ENCODE measurements at places on chromosomes 3 and 15. TPM values are rescaled to one million over a fixed set of nuclear protein-coding genes. Genes with fewer than 3 reads are reported as not detected.
A peak's percentile ranks its signal among the peaks of the same experiment; 100 is the strongest.

GRCh38 chr3:185082149-185082548 lies 70.7 kb downstream of the C3orf70 start:
- no peak overlapping the region for H3K4me3 ChIP-seq
- no peak overlapping the region for H3K27ac ChIP-seq
- no peak for DNase-seq
- H3K27me3 ChIP-seq: no peaks in the 10 kb centered on the region
- H3K4me1 ChIP-seq: no peaks in the 10 kb centered on the region
- no peaks in the 10 kb centered on the region for H3K36me3 ChIP-seq

DNA sequence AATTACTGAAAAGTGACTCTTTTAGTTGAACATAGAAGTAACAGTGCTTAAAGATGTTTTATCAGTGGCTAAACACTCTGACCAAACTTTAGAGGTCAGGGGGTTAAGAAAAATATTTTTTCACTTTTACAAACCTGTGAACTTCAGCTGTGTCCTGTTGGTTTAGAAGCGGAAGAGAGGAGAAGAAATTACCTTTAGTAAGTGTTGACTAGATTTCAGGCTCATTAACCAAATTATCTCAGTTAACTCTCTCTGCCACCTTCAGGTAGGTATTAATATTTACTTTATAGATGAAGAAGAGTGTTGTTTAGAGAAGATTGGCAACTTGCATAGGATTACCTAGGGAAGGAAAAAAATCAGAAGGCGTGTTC lies 151.9 kb upstream of the CMC1 start:
- no peak overlapping the region for H3K27ac ChIP-seq
- no peak overlapping the region for H3K4me3 ChIP-seq
- DNase-seq: peak; percentile 0
- H3K27me3 ChIP-seq: no peaks in the 10 kb centered on the region

DNA sequence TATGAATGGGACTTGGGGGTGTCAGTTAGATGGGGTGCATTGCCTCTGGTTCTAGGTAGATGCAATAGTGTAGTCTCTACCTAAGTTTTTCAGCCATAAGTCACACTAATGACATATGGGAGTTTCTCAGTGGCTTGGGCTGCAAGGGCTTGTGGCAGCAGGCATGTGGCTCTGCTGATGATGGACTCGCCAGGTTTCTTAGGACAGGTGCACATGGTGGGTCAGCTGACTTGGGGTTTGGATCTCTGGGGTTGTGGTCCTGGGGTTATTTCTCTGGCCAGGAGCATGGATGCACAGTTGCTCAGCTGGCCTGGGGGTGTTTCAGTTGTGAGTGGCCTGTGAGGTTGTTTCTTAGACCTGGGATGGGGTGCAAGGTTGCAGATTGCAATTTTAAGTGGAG lies 120.0 kb upstream of the DCBLD2 start:
- no peaks in the 10 kb centered on the region for H3K36me3 ChIP-seq
- H3K27ac ChIP-seq: no peak overlapping the region
- H3K27me3 ChIP-seq: peaks cover 3% of the 10 kb centered on the region
- H3K4me1 ChIP-seq: no peaks in the 10 kb centered on the region
- DNase-seq: no peak
- no peak overlapping the region for H3K4me3 ChIP-seq

DNA sequence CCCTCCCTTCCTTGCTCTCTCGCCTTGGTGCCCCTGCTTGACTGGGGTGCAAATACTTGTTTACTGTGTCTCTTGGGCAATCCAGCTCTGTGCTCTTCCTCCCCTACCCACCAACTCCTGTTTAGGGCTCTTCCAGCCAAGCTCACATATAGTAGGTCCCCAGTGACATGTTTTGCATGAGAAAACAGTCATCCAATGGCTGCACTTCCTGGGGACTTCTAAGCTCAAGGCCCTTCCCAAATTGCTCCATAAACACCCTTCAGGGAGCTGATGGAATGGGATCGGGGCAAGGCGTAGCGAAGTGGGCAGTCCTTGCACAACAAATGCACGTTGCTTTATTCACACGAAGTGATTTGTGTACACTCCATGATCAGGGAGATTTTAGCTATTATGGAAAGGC lies 9.4 kb upstream of the COPG1 start:
- H3K4me1 ChIP-seq: peaks cover 3% of the 10 kb centered on the region
- no peaks in the 10 kb centered on the region for H3K27me3 ChIP-seq
- H3K36me3 ChIP-seq: no peaks in the 10 kb centered on the region
- no peak for DNase-seq

DNA sequence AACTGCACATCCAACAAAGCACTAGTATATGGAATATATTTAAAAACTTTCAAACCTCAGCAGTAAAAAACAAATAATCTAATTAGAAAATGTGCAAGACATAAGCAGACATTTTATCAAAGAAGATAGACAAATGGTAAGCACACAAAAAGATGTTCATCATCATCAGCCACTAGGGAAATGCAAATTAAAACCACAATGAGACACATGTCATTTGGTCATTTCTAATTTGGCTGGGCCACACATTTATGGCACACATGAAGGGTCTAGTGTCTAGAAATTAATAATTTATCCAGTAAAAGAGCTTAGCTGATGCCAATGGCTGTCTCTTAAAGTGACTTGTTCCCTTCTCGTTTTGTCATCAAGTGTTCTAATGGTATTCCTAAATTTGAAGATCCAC lies 45.8 kb downstream of the ARHGAP31 start:
- H3K4me3 ChIP-seq: no peak overlapping the region
- no peak for DNase-seq
- H3K4me1 ChIP-seq: no peaks in the 10 kb centered on the region
- no peak overlapping the region for H3K27ac ChIP-seq

DNA sequence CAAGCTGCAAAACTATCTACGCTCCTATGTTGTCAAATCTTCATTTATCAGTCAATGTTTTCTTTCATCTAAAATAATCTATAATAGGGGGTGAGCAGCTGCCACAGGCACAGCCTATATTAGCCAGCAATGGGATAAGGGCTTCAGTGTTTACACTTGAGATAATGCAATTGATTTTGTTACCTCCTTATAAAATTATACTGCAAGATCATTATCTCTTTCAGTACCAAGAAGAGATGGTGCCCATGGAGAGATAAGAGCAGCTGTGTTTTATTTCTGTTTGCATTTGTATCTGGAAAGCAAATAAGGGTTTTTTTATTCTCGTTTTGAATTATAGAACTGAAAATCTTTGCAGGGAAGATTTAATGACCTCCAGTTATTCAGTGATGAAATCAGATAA lies 68.9 kb downstream of the PLD1 start:
- no peaks in the 10 kb centered on the region for H3K36me3 ChIP-seq
- H3K27me3 ChIP-seq: no peaks in the 10 kb centered on the region
- no peak for DNase-seq
- no peaks in the 10 kb centered on the region for H3K4me1 ChIP-seq
- H3K27ac ChIP-seq: no peak overlapping the region
- H3K4me3 ChIP-seq: no peak overlapping the region

Gene IL17RC
- total RNA-seq: 1.00 TPM

Gene PLCH1
- total RNA-seq: not detected

Gene SGO1
- total RNA-seq: 0.44 TPM
